Renal cortex interstitium (tissue), 15 donors: ENCODE measurements at places on chromosomes 1 and 21.

- no peak for DNase-seq
Observed at GRCh38 chr1:225253784-225254183, 174.1 kb downstream of the LBR start.

GRCh38 chr1:59318271-59318860 is 21.5 kb downstream of the FGGY start:
- no peak for DNase-seq

DNA sequence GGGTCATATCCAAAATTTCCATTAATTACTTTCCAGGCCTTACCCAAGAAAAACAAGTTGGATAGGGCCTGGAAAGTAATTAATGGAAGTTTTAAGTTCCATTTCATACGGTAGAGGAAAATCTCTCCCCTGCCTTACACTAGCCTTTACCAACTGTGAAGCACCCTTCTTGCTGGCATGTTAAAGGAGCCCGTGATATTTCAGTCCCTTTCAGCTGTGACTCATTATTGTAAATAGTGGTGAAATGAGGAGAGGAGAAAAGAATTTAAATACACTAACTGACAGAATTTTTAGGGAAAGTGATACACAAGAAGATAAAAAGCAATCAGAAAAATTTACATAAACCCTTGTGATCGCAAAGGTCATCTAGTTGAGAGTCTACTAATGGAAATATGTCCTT is 20.3 kb upstream of the KAZN start:
- no peak for DNase-seq

DNA sequence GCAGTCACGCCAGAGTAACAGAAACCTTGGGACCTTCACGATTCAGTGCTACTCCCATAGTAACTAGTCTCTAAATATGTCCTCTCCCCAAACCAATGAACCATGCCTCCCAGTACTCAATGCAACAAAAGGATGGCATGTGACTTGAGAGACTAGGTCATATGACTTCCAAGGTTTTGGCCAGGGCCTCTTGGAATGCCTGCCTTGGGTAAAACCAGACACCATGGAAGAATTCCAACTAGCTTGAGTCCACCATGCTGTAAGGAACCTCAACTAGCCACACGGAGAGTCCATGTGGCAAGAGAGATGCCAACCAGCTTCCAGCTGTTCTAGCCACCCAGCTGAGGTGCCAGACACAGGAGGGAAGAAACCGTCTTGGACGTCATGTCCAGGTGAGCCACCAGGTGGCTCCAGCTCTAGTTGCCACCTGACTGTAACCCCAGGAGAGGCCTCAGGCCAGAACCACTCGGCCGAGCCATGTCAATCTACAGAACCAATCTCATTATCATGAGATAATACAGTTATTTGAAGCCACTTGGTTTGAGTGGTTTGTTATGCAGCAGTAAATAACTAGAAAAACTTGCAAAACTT is 115.0 kb downstream of the SYF2 start:
- DNase-seq: no peak

GRCh38 chr21:17775431-17776126 is 43.6 kb downstream of the C21orf91 start:
- no peak for DNase-seq

DNA sequence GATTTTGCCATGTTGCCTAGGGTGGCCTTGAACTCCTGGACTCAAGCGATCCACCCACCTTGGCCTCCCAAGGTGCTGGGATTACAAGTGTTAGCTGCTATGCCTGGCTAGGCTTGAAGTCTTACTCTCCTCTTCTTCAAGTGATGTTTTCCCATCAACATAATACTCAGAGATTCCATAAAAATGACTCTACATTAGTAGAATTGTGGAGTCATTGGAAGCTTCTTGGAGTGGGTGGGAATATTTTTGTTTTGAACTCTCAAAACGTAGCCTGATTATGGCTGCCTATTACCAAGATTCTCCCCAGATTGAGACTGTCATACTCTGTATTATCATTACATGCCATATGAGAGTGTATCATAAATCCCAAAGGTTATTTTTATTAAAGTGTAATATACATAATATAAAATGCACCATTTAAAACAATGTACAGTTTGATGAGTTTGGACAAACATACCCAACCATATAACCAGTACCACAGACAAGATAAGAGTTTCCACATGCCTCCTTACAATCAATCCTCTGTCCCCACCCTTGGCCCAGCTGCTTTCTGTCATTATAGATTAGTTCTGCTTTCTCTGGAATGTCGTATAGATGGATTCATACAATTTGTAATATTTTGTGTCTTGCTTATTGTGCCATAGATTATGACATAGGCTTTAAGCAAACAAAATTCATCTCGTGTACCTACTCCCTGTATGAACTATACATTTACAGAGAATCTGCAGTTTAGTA is 8.0 kb upstream of the DNM3 start:
- no peak for DNase-seq

- DNase-seq: no peak
Observed at GRCh38 chr1:37094302-37094701, 60.0 kb upstream of the GRIK3 start.

DNA sequence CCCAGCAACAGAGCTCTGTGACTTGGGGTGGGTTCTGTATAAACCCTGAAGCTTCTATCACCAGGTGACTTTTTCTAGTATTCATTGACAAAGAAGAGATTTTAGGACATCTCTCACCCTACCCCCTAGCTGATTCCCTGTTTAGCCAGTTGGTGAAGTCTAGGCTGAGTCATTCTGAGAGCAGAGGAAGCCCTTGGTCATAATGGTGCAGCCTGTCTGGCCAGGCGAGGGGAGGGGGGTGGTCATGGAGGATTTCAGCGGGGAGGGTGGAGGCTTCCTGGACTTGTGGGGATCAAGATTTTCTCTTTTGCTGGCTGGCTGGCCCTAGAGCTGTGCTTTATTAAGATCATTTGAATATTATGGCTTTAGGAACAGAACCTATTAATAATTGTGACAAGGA is 262.6 kb downstream of the CAMTA1 start:
- no peak for DNase-seq

- no peak for DNase-seq
Observed at GRCh38 chr1:7509598-7509997, 261.5 kb upstream of the VAMP3 start.
